ENCODE measurements at places on chromosomes 1 and 21.

- DNase-seq, result no peak
Measured at GRCh38 chr1:12542616-12543592, 75.1 kb downstream of the DHRS3 start.

GRCh38 chr1:31587720-31588423 is 11.6 kb downstream of the TINAGL1 start:
- no peak for DNase-seq

GRCh38 chr21:37118187-37118826 is 45.3 kb downstream of the TTC3 start:
- no peak for DNase-seq

DNA sequence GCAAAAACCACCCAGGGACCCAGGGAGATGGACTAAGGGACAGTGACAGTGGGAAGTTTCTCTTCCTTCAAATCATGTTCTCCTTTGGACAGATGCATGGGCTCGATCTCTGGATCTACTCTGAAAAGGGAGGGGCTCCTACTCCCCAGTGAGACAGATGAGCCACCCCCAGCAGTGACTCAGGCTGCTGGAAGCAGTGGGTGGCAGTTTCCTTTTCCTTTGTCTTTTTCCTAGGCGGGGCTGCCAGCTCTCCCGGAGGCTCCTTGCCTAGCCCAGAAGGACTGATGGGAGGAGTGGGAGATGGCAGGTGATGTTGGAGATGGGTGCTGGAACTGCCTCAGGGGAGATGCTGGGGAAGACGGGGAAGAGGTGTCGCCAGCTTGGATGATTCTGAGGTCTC is 41.0 kb upstream of the IGSF21 start:
- no peak for DNase-seq

DNA sequence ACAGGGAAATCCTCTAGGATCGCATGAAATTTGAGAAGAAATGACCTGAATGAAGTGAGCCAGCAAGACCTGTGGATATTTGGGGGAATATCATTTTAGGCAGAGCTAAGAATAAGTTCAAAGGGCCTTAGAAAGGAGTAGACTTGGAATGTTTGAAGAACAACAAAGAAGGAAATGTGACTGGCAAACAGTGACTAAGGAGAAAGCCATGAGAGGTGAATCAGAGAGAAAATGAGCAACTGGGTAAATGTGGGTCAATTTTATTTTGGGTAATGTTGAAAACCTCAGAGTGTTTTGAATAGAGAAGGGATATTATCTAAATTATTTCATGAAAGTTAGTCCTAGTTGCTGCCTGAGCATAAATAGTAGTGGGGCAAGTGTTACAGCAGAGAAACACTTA is 672.8 kb downstream of the LMO4 start:
- DNase-seq, result no peak

DNA sequence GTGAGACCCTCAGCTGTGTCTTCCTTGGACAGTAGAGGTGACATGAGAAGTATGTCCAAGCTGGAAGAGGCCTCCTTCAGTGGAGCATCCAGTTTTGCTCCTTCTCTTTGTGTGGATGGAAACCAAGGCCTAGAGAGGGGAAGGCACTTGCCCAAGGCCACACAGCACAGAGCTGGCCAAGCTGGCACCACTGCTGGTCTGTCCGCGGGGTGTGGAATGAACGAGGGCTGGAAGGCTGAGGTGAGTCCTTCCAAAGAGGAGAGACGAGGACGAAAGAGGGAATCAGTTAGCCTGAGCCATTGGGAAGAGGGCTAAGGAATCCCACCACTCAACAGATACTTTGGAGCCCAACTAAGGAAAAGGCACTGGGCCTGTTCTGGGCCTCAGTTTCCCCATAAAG is 27.8 kb upstream of the SELENON start:
- no peak for DNase-seq

- DNase-seq, result no peak
Measured at GRCh38 chr1:202662081-202662480, 48.2 kb downstream of the SYT2 start.

DNA sequence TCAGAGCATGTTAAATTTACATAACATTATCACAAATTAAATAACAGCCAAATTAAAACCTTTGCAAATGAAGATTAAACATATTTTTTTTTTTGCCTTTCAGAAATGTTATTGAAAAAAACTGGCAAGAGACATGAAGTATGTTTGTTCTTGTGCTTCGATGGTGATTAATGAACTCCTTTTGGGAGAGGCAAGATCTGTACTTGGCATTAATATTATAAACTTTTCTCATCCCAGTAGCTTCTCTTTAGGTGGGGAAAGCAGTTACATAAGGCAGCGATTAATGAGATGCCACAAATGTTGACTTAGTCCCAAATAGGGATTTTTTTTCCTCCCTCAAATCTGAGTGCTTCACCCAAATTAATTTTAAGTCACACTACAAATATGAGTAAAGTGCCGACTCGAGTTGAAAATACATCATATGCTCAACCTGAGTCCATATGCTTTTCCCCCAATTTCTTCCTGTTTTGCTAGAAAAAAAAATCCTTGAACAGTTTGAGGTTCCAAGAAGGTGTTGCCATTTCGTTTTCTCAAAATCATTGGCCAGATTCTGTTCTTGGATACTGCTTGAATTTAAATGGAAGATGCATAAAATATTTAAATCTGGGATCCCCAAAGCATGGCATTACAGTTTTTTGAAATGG is 294.5 kb downstream of the VAV3 start:
- no peak for DNase-seq

DNA sequence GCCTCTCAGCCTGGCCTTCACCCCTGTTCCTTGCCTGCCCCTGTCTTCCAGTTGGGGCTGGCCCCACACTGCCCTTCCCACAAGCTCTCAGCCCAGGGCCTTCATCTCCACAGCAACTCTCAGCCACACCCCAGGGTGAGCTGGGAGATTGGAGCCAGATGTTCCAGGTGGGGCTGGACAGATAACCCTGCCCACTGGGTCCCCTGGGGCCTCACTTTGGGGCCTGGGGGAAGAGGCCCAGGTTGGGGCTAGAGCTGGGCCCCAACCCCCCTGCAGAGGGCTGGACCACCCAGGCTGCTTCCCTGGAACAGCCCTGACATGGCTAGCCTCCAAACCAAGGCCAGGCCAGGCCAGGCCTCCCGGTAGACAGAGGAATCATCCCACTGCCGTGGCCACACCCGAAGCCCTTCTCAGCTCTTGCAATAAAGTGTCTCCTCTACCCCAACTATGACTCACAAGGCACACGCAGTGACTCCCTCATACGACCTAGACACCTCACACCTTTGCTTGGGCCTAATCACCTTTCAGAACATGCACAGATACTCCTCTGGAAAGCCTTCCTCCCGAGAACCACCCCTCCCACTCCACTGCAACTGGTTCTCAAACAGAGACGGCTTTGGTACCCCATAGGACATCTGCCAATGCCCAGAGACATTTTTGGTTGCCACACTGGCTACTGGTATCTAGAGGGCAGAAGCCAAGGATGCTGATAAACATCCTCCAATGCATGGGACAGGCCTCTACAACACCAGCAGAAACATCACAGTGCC is 22.2 kb downstream of the SLC2A1 start:
- no peak for DNase-seq

DNA sequence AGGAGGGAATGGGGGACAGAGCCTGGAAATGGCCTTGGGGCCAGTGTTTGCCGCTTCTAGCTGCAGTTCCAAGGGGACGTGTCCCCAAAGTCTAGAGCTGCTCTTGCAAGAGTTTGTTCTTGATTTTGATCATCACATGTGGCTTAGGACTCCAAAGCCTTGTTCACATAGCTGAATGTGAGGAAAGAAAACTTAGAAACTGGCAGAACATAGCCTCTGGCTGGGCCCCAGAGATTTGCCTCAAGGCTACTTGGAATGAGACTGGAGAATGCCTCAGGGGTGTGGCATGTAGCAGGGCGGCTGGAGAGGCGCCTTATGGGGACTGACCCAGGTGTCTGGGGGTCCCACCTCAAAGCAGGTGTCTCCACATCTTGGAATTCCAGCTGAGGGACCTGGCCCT is 2.3 kb downstream of the PDXK start:
- DNase-seq, result no peak

DNA sequence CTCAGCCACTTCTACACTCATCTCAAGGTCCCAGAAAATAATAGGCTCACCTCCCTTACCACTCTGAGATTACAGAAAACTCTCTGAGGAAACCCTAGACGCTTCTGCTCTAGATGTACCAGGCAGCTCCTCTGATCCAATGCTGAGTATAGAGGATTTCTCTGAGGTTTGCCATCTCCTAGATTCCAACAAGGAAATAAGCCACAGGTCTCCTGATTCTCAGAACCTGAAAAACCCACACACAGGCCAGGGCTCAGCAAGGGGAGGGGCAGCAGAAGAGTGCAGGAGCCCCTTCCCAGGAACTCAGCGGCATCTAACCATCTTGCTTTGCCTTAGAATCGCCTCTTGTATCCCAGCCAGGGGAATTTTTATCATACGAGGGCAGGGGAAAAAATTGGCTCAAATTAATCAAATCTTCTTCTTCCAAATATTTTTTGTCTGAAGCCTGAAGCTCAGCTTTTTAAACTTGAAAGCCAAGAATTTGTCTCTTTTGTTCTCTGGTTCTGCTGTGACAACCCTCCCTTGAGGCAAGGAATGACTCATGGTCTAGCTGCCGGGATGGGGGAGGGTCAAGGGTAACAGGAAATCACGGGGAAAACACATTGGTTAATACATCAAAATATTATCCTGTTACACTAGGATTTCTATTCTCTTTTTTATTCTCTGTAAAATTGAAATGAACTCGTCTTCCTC is 30.8 kb downstream of the GORAB start:
- no peak for DNase-seq

DNA sequence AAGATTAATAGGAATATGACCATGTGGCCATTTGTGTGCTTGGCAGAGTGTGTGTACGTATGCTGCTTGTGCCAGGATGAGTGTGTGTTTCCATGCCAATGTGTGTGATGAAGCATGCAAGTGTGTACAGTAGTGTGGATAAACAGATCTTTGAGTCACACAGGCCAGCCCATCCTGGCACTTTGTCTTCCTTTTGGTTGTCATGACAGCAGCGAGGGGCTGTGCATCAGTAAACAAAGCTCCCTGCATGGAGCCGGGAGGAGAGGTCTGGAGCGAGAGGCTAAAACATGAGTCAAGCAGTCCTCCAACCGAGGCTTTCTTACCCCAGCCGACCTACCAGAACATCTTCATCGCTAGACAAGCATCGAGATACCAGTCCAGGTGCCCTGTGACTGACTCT is 221.2 kb downstream of the CACNA1E start:
- no peak for DNase-seq

DNA sequence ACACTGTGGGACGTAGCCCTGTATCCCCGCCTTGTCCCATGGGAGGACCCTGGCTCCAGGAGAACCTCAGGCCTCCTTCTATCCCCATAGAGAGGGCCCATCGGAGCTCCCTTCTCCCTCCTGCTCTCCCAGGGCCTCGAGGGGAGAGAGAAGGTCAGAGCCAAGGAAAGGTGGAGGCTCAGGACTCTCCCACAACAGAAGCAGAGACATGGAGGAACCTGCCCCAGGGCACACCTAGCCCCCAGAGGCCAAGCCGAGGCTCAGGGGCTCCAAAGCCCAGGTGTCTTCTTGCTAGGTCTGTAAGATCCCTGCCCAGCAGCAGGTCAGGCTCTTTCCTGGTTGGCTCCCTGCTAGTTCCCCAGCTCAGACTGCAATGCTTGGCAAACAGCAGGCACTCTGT is 34.4 kb upstream of the ARF1 start:
- DNase-seq, result no peak

DNA sequence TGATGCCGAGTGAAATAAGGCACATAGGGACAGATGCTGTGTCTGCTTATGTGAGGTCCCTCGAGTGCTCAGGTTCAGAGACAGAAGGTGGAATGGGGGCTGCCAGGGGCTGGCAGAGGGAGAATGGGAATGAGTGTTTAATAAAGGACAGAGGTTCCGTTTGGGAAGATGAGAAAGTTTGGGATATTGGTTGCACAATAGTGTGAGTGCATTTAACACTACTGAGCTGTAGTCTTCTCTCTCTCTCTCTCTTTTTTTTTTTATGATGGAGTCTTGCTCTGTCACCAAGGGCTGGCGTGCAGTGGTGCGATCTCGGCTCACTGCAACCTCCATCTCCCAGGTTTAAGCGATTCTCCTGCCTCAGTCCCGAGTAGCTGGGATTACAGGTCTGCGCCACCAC is 44.9 kb downstream of the TRAPPC10 start:
- DNase-seq, result no peak

DNA sequence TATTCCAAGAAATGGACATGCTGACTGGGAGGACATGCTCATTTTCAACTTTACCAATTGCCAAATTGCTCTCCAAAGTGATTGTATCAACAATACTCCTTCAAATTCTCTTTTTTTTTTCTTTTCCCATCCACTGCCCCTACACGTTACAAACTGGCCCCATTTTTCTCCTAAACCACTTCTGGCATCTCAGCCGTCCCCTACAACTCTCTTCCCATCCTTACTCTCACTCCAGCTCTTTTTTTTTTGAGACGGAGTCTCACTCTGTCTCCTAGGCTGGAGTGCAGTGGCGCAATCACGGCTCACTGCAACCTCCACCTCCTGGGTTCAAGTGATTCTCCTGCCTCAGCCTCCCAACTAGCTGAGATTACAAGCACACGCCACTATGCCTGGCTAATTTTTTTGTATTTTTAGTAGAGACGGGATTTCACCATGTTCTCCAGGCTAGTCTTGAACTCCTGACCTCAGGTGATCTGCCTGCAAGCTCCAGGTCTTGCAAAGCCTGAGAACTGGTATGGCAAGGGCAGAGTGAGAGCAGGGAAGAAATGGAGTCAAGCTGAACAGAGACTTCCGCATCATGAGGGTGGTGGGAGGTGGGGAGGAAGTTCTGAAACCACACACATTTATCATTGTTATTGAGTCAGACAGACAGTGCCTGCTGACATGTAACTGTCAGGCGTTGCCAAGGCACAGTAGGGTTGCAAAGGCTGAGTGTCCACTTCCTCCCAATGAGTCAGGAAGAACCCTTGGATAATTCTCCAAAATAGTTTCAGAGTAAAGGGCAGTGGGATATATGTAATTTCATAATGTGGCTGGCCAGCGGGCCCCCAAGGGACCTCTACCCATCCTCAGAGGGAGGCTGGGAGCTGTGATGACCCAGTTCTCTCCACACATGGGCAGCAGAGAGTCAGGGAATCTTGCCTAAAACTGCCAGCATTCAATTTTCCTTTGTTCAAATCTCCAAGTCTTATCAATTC is 17.4 kb downstream of the CELA3A start:
- DNase-seq, result peak; percentile 42

DNA sequence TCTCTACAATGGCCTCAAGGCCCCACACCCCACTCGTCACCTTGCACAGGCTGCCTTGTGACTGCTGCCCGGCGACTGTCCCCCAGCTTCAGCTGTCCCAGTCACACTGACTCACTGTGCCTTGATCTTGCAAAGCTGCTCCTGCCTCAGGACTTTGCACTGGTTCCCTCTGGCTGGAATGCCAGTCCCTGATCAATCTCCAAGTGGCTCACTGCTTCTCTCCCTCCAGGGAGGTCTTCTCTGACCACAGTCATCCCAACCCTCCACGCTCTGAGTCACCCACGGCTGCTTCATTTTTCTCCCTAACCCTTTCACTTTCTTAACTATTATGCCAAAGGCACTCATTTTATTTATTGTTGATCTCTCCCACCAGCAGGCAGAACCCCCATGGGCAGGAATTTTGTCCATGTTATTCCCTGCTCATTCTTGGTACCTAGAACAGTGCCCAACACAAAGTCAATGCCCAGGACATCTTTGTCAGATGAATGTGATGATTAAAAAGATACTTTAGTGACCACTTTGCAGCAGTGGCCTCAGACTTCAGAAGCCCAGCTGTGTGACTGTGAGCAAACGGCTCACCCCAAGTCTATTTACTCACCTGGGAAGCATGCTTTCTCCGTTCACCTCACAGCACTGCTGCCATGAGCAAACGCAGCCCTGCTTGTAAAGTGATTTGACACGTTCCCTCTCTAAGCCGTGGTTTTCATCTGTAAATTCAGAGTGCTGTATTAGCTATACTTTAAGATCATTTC is 53.4 kb downstream of the ZBTB18 start:
- no peak for DNase-seq

Data from activated T-cell treated with anti-CD3 and anti-CD28 coated beads for 1 hour (primary cell).